RCC 7860 (cell line): ENCODE measurements at places on chromosomes 4 and X.

GRCh38 chrX:13257223-13258051 lies 62.4 kb downstream of the ATXN3L start:
- DNase-seq = no peak

DNA sequence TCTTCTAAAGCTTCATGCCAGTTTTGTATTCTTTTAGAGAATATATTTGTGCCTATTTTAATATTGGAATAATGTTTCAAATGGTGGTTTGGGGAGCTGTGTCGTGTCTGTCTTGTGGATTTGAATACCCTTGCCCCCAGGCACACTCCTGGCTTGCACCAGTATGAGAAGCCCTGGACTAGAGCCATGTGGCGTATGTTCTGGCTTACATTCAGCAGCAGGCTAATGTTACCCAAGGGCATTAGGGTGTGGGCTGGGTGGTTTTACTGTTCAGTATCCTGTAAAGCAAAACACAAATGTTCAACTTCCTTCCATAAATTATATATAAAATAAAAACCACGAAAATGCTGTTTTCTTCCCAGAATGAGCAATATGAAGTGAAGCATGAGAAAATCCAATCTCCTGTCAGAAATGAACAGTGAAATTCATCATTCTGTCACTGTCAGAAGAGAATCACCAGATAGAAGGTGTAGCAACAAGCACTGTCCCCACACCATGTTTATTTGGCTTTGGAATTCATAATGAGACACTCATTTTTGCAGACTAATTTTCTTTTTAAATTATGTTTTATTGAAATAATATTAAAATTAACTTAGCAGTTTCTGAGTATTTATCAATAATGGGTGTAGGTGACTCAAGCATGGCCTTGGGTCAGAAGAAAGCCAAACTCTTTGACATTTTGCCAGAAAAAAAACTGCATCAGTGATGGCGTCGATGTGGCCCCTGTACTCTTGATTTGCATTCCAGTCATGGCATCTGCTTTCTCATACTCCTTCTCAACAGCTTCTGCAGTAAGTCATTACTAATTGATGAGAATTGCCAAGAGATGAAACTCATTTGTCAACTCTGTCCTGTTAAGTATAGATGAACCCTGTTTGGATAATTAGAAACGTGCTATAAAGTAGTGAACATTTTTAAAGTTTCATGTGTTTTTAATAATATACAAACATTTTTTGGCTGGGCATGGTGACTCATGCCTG lies 43.8 kb downstream of the WWC2 start:
- DNase-seq = peak; percentile 4

GRCh38 chr4:184528051-184528450 lies 53.7 kb upstream of the IRF2 start:
- no peak for DNase-seq

DNA sequence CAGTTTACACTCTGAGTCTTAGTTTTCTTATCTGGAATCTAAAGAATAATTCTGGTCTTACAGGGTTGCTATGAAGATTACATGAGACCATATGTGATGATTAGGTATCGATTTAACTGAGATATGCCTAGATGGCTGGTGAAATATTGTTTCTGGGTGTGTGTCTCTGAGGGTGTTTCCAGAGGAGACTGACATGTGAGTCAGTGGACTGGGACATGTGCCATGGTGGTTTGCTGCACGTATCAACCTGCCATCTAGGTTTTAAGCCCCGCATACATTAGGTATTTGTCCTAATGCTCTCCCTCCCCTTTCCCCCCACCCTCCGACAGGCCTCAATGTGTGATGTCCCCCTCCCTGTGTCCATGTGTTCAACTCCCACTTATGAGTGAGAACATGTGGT lies 186.0 kb upstream of the CXorf66 start:
- no peak for DNase-seq

DNA sequence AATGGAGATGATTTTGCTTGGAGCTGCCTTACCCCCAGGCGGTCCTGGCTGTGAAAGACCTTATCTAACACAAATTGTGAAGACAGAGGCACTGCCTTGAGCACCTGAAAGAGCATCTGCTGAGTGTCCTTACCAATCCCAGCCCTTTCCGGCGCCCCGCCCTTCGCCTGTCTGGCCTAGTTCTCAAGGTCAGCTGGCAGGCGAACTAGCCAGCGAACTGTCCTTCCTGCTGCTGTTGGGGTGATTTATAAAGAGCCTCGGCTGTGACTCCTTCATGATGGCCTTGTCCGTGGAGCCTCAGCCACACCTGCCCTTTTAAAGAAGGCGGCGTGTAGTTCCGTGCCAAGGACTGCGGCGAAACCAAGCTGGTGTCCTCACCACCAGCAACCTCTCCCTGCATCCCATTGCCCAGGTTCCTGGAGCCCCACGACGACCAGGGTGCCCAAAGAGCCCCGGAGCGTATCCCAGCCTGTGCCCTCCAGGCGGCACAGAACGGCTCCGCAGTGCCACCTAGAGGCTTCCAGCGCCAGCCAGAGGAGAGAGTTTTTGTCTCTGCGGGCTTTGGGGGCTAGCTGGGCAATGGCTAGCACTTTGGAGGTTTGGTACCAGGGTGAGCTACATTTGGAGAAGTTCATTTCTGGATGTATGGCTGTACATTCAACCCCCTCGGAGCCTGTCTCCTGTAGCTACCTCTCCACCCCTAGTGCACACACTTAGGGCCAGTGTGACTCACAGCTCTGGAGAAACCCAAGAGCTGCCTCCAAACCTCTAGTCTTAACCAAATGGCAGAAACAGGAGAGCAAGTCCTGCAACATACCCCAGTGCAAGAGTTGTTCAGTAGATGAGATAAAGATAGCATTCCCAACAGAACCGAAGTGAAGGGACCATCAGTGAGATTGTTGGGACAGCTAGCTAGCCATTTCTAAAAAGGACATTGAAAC lies 36.8 kb upstream of the VMA21 start:
- no peak for DNase-seq

DNA sequence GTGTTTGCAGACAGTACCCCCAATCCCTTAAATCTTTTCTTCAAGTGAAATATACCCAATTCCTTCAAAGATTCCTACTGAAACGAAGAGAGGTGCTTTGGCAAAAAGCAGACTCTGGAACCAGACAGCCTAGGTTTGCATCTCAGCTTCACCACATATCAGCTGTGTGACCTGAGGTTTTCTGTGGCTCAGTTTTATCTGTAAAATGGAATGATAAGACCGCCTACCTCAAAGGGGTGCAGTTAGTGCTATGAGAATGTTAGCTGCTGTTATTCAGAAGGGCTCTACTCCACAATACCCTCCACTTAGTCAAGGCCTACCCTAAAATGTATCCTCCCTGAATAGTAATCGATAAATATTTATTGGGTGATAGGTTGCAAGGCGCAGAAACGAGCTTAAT lies 664 bp downstream of the PIR start:
- no peak for DNase-seq

- DNase-seq = no peak
Observed at GRCh38 chr4:152525878-152526277, 10.0 kb downstream of the FBXW7 start.

GRCh38 chrX:47247999-47248320 lies 15.2 kb downstream of the USP11 start:
- DNase-seq = no peak

- no peak for DNase-seq
Observed at GRCh38 chrX:129748305-129748704, 9.5 kb downstream of the XPNPEP2 start.

- DNase-seq = no peak
Observed at GRCh38 chrX:44708470-44708869, 135.4 kb upstream of the DUSP21 start.

GRCh38 chr4:145709843-145710242 lies 29.9 kb downstream of the C4orf51 start:
- DNase-seq = peak; percentile 28

- DNase-seq = no peak
Observed at GRCh38 chrX:22396408-22396807, 123.7 kb downstream of the CBLL2 start.

DNA sequence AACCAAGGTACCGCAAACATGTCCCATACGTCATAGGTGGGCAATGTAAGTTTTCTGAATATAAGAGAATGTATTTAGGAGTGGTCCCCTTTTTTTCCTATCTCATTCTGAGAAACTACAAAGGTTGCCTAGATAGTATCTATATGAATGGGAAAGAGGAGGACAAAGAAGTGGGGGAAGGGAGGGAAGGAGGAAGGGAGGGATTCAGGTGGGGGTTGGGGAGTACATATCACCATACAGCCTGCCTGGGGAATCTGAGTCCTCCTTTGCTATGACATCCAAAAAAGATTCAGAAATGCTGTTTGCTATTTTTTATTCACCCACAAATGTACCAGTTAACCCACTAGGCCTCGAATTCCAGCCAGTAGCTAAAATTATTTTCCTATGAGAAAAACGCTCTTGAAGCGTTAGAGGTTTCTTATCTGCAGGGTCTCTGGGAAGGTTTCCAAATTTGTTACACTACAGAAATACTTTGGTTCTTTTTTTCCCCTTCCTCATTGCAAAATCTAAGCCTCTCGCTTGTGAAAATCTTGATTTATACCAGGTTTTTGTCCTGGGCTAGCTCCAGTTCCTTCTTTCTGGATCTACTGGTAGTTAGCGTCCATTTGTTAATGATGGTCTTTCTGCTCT lies 212.9 kb downstream of the NSUN7 start:
- DNase-seq = no peak

DNA sequence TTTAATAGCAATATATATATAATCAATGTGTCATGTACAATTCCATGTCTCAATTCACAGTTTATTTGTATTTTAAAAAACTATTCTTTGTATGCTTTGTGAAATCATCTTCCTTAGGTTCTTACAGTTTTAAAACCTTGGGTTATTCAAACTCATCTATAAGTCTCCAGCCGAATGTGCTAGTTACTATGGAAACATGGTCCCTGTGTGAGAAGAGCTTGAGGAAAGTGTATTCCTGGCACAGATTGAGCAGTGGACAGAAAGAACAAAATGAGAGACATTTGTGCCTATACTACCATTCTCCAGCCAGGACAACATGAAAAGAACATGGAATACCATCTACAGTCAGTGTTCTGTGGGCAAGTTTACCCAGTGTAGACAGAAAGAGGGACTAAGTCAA lies 103.4 kb downstream of the EFHC2 start:
- no peak for DNase-seq

DNA sequence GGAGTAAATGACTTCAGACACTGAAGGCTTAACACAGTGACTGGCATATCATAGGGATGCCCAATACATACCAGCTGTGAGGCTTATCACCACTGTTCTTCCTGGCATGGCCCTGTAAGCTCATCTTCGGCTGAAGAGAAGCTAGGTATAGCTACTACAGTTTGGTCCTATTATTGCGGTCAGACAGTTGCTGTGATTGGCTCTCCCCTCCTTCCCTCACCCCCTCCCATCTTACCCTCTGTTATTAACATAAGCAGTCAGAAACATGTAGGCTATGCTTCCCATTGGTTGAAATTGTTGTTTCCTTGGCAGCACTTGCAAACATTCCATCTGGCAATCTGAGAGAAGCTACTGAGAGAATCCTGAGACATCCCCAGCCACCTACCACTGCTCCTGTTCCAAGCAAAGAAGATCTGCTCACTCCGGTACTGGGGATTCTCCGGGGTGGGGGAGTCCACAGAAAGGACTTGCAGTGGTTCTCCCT lies at the start of gene AKAP14:
Gene AKAP14, plus strand, starts transcription at position 51 of the 484 bp plus-strand sequence. CDS start 7,331 bp downstream, outside the sequence.
- no peak for DNase-seq

DNA sequence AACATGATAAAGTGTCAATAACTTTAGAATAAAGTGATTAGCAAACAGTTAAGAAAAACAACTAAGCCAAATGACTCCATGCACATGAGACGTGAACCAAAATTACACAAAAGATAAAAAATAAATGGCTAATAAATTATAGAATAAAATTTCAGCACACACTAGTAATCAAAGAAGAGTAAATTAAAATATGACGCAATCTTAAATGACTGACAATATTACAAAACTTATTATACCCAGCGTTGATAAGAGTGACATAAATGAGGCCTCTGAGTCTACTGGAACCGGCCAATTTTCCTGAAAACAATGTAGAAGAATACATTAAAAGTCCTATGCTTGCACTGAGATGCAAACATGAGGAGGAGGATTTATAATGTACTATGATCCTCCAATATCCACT lies 187.4 kb downstream of the DHX15 start:
- DNase-seq = no peak

- no peak for DNase-seq
Observed at GRCh38 chrX:104195013-104195412, 28.8 kb downstream of the FAM199X start.

GRCh38 chr4:24179201-24179840 lies 289.5 kb upstream of the PPARGC1A start:
- DNase-seq = no peak

DNA sequence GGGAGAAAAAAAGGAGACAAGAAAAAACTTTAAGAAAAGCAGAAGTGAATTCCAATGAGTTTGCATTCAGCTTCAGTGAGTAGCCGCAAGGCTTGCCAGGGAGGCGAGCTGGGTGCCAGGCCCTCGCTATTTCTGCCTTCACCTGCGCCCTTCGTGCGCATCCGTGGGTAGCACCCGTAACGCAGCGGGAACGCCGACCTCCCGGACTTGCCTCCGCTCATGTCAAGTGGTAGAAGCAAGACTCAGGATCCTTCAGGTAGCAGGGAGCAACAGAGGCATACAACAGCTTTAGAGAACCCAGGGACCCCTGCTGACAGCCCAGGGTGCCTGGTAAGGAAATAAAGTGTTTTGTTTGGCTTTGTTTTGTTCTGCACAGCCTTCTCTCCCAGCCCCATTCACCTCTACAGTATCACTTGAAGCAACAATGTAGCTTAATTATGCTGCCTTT lies 140.0 kb upstream of the BCOR start:
- no peak for DNase-seq

DNA sequence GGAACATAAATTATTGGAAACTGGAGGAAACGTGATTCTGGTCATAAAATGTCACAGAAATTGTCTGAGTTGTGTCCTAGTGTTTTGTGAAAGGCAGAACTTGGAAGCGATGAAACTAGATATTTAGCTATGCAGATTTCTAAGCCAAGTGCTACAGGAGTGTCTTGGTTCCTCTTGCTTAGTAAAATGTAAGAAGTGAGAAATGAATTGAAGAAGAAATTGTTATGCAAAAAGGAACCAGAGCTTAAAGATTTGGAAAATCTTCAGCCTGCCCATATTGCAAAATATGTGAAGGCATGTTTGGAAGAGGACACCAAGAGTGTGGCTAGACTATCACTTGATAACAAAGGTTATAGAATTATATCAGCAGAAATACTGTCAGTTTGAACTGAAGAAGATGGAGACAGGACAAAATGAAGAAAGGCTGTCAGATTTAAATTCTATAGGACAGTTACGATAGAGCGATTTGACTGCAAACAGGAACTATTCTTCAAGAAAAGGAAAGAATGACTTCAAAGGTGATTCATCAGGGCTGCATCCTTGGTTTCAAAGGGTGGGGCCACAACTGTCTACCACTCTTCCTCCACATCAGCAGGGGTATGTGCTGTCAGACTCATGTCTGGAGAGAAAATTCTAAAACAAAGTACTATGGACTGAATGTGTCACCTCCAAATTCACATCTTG lies 9.4 kb upstream of the CDS1 start:
- peak; percentile 22 for DNase-seq

DNA sequence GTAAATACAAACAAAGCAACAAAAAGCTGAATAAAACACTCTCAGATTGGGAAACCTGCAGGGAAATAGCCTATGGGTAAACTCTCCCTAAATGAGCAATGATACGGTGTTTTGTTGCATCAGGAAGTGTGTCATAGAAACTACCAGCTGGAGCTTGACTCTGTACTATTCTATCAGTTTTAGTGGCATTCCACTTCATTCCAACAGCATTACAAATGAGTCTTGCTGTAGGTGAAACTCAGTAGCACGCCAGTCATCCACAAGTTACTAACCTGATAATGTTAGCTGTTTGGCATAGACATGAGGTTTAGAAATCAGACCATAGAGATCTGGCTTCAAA lies 24.9 kb downstream of the FGFBP1 start:
- DNase-seq = peak; percentile 98

- DNase-seq = no peak
Observed at GRCh38 chrX:74225111-74225510, 78.9 kb upstream of the ZCCHC13 start.
